ENCODE measurements at places on chromosomes 6 and 20. TPM values are rescaled to one million over a fixed set of nuclear protein-coding genes. Genes with fewer than 3 reads are reported as not detected.
A peak's percentile ranks its signal among the peaks of the same experiment; 100 is the strongest.

ISM1 gene
- 11.2 TPM for total RNA-seq

GRCh38 chr6:123810948-123811347 is 7.3 kb downstream of the NKAIN2 start:
- DNase-seq, result no peak

DNA sequence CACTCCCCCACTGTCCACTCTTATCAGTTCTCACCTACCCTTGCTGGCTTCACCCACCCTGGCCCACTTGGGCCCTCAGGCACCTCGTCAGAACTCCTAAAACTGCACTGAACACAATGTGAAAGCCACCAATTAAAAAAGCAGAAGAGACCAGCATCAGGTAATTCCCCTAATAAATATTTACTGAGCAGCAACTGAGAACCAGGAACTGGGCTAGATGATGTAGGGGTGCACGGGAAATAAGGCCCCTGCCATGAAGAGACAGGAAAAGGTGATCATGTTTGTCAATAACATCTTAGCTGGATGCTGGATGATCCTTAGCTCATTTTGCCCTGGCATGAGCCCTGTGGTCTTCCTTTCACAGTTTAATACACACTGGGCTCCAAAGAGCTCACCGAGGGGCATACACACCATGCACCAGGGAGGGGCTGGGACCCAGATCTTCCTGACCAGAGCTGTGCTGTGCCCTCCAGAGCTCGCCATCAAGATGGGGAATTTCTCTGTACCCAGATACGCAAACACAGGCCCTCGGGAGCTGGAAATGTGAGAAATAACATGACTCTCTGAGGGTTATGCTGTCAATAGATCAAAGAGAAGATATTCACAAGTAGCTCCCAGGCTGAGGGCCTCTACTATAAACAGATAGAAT is 113.6 kb upstream of the SLC22A16 start:
- DNase-seq, result no peak

DNA sequence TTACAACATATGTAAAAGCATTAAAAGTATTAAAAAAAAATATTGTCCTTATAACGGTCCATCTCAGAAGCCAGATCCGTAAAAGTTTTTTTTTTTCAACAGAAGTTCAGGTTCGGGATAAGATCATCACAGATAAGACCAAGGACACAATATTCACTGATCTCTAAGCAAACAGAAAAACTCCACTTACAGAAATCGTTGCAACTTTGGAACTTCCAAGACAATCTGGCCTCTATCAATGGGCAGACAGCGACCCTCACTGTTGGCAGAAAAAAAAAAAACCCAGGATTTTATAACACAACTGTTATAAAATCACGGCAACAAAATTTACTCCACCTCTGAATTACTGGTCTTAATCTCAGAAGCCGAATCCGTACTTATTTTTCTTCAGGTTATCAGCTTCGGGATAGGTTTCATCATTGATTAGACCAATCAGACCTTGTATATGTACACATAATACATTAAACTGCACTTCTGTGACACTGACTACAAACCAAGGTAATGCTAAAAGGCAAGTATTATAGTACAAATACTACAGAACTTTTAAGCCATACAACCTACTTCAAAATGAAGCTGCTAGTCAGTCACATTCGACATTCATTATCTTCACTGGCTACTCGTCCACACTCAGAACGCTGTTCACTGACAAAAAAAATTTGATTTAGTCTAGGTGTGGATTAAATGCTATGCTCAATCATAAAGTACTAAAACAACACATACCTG is 34.7 kb upstream of the SYNCRIP start:
- DNase-seq, result peak; percentile 55

- peak; percentile 50 for DNase-seq
Observed at GRCh38 chr20:59451066-59451630, 150.7 kb downstream of the EDN3 start.
